Tongue (tissue), 3 donors: ENCODE measurements at places on chromosomes 13 and 19.

- DNase-seq, result peak; percentile 48
Observed at GRCh38 chr19:42366673-42367072, 23.4 kb downstream of the CNFN start.

DNA sequence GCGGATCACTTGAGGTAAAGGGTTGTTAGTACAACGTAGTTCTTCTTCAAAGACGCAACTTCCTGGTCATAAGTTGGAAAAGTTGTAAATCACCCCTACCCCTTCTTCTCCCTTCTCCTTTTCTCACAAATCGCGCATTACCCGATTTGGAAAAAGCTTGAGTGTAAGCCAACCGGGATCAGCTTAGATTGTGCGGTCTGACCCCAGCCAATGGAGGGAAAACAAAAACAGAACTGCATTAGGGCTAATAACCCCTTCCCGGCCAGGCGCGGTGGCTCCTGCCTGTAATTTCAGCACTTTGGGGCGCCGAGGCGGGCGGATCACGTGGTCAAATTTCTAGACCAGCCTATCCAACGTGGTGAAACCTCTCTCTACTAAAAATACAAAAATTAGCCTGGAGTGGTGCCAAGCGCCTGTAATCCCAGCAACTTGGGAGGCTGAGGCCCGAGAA lies 806 bp downstream of the ZNF90 start:
- DNase-seq, result peak; percentile 52

DNA sequence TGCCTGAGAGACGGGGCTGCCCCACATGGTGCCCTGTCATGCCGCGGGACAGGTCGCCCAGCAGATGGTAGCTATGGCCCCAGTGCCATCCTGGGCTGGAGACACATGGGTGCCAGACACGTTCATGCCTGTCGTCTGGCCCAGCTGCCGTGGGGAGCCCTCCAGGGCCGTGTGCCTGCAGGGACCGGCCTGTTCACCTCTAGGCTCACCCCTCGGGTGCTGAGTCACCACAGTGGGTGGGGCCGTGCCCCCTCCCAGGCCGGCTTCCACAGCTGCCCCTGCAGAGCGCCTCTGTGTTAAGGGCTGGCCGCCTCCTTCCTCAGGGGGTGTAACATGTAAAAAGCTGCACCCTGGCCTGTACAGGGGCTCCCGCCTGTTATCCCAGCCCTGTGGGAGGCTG lies 36.1 kb downstream of the CSNK1G2 start:
- no peak for DNase-seq

DNA sequence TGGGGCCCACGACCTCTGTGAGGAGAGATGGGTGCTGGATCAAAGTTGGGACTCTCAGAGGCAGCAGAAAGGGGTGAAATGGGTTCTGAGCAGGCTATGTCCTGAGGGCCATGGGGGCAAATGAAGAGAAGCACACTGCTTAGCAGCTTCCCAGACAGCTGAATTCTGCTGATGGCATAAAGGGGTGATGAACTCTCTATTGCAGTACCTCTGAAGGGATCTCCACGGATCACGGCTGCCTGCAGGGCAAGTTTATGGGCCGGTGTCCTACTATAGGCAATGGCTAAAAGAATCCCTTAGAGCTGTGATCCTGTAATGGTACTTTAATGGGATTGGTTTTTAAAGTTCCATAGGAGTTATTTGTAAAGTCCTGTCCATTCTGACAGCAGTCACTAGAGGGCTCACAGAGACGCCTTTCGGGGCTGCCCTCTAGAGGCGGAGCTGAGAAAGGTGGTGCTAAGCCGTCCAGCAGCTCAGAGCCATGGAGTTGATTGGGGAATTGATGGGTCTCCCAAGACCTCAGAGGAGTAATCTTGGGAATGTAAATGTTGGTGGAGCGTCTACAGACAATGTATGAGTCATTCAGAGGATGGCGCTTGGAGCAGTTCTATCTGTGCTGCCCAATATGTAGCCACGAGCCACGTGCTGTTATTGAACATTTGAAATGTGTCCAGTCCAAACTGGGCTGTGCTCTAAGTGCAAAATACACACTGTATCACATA lies 287.3 kb downstream of the COG6 start:
- DNase-seq, result peak; percentile 55

- DNase-seq, result peak; percentile 62
Observed at GRCh38 chr19:778910-779653, 18.2 kb upstream of the PTBP1 start.

DNA sequence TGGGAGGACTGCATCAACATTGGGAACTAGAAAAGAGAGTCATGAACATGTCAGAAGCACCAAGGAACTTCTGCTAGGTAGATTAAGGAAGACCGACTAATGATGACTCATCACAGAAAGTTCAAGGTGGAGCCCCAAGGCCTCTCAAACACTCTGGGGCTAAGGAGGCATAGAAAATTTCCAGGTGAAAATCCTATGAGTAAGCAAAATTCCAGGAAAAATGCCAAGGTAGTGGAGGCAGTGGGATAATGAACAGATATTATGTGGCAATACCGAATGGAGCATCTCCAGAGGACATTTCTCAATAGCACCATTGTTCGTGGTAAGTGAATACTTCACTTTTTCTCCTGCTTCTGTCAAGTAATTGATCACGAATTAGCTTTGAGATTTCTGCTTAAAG lies 336.5 kb downstream of the MZT1 start:
- DNase-seq, result no peak

- DNase-seq, result peak; percentile 65
Observed at GRCh38 chr19:2546128-2547032, 70.5 kb downstream of the GADD45B start.

DNA sequence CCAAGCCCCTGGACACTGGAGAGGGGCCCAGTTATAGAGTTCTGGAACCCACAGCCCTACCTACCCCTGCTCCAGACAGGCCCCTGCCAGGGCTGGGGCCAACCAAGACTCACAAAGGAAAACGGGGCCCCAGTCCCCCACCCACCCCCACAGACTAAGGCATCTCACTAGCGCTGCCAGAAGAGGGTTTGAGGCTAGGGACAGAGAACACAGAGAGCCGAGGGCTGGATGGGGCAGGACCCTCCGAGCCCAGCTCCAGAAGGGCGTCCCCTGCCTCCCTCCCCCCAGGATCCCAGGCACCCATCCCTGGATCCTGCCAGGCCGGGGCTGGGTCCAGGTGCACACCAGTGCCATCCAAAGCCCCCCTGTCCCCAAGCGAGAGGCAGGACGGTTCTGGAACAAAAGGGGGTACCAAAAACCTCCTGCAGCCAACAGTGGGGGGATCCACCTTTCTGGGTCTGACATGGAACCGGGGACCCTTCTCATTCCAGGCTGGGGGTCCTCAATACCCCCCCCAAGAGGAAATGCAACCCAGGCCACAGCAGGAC lies 4.4 kb upstream of the REXO1 start:
- no peak for DNase-seq

DNA sequence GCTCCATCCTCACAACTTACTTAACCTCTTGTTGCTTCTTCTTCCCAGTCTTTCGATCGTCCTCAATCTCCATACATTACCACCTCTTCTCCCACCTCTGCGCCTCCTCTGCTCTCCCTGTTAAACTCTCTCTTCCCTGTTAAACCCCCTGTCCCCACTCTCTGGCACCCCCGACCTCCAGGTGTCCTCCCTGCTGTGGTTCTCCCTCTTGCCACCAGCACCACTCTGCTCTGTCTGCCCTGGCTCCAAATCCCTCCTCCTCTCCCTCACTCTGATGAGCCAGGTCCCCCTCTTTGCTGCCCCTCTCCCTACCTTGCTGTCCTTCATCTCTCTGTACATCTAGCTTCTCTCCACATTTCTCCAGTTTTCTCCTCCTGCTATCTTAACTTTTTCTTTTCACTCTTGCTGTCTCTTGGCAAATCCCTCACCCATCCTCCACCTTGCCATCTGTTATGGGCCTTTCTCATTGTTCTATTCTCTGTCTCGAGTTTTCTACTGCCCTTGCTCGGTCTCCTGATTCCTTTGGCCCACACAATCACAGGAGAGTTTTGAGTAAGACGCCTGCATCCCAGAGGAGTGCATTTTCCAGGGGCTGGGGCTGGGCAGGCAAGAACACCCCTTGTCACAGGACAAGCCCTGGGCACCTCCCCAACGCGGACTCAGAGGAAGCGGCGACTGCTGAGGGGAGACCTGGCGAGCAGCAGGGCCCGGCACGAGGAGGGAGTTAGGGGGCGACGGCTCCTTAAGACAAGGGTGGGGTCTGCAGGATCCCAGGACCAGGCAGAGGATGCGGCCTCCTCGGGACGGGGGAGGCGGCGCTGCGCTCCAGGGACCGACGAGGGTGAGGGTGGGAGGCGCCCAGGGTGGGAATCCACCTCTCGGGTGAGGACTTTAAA lies 21.4 kb upstream of the ERVV-1 start:
- peak; percentile 15 for DNase-seq

- no peak for DNase-seq
Observed at GRCh38 chr13:27627380-27627779, 5.7 kb downstream of the POLR1D start.

- no peak for DNase-seq
Observed at GRCh38 chr13:109146912-109147647, 517.7 kb downstream of the MYO16 start.

GRCh38 chr13:76116751-76117360 lies 480.7 kb downstream of the LMO7 start:
- DNase-seq, result no peak

DNA sequence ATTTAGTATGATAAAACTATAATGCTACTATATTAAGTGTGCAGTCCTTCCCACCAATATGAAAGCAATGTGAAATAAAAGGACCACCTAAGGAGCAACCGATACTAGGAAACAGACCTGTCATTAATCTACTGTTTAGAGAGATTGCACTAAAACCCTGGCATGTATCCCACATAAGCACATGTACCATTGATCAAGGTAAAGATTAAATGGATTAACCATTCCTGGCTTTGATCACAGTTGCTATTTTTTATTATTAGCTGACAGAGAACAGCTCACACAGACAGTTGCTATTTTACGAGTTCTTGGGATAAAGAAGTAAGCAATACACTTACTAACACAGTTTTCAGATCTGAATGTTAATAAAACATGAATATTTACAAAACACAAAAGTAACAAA lies 57.7 kb upstream of the ZDHHC20 start:
- no peak for DNase-seq

GRCh38 chr13:21121616-21122015 lies 54.7 kb downstream of the SKA3 start:
- no peak for DNase-seq
